ENCODE measurements at places on chromosomes 1 and 21.

DNA sequence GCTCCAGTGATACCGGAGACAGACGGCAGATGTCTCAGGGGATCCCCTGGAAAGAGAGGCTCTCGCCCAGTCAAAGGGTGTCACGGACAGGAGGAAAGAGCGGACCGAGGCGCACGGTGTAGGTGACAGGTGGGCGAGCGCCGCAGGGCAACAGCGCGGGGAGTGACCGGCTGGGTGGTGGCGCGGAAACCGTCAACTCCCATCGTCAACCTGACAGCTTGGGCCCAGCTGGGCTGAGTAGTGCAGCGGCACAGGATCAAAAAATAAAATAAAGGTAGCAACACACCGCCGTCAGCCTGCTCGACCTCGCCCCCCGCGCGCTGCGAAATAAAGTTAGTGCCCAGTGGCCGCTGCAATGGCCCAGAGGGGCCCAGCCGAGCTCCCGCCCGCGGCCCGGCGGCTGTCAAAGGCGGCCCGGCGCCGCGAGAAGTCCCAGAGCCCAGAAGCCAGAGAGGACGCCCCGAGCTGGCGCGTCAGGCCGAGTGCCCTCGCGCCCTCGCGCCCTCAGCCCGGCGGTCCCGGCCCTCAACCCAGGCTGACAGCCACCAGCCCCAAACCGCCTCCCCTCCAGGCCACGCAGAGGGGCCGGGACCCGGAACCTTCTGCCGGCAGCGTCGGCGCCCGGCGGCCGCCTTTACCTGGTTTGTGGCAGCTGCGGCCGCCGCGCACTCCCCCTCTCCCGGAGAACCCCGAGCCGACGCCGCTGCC, at the start of gene LYST:
TSS of gene LYST (minus strand) at position 702 of the 708 bp plus-strand sequence. CDS start 36,489 bp downstream, outside the sequence.
- peak; percentile 43 for DNase-seq

DNA sequence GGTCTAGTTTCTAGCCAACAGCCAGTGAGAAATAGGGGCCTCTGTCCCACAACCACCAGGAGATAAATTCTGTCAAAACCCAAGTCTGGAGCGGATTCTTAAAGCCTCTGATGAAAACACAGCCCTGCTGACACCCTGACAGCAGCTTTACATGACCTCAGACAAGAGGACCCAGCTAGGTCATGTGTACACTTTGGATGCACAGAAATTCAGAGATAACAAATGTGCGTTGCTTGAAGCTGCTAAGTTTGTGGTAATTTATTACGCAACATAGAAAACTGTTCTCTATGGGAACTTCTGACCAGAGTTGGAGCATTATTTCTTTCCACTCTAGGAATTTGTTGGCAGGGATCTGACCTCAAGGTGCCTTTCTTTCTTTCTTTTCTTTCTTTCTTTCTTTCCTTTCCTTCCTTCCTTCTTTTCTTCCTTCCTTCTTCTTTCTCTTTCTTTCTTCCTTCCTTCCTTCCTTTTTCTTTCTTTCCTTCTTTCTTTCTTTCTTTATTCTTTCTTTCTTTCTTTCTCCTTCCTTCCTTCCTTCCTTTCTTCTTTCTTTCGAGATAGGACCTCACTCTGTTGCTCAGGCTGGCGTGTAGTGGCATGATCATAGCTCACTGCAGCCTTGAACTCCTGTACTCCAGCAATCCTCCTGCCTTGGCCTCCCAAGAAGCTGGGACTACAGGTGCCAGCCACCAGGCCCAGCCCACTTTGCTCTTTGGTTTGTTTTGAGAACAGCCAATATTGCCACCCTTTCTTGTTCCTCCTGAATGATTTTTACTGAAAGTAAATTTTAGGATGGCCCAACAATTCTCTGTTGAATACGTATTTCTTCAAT, 14.9 kb upstream of the HMGCS2 start:
- no peak for DNase-seq

DNA sequence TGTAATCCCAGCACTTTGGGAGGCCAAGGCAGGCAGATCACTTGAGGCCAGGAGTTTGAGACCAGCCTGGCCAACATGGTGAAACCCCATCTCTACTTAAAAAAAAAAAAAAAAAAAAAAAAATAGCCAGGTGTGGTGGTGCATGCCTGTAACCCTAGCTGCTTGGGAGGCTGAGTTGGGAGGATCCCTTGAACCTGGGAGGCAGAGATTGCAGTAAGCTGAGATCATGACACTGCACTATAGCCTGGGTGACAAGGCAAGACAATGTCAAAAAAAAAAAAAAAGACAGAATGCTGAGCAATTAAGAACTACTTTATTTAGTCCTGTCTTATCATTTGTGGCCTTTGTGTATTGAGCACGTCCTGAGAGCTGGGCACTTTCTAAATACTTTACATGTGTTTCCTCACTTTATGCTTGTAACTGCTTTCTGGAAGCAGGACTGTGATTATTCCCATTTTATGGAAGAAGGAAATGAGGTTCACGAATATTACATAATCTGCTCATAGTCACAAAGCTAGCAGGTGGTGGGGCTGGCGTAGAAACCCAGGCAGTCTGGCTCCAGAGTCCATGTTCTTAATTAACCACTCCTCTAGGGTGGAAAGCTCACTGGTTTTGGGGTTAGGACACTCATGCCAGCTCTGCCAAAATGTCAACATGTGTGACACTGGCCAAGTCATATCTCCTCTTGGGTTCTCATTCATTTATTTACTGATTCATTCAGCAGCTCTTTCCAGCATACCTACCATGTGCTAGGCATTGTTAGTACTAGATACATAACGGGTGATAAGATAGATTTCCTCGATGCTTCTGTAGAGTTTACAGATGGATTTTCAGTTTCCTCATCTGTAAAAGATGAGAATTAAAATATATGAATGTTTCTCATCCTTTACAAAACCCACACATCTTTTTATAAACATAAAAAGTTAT, 57.7 kb downstream of the DDR2 start:
- no peak for DNase-seq

GRCh38 chr1:244941121-244941520, 76.8 kb upstream of the HNRNPU start:
- no peak for DNase-seq

DNA sequence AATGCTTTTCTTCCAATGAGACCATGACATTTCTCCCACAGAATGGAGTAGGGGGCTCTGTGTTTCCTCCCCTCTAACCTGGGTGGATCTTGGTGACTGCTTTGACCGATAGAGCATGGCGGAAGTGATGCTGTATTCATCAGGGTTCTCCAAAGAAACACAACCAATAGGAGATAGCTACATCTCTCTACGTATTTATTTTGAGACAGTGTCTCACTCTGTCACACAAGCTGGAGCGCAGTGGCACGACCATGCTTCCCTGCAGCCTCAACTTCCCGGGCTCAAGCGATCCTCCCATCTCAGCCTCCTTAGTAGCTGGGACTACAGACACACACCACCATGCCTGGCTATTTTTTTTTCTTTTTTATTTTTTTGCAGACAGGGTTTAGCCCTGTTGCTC, 29.5 kb upstream of the HNRNPU start:
- no peak for DNase-seq

GRCh38 chr1:6127587-6128163, 52.4 kb downstream of the CHD5 start:
- peak; percentile 24 for DNase-seq

- peak; percentile 66 for DNase-seq
These were observed 41.9 kb upstream of the TNFRSF1B start for GRCh38 chr1:12124693-12125421.

Measured in stimulated activated CD8-positive, alpha-beta memory T cell treated with anti-CD3 and anti-CD28 coated beads, Interleukin-2, amount 100 ng/mL, for 1 hour (primary cell).